Stimulated activated CD4-positive, alpha-beta T cell treated with anti-CD3 and anti-CD28 coated beads, Interleukin-4, amount 100 ng/mL, for 4 hours (primary cell): ENCODE measurements at places on chromosomes 5 and 9.

DNA sequence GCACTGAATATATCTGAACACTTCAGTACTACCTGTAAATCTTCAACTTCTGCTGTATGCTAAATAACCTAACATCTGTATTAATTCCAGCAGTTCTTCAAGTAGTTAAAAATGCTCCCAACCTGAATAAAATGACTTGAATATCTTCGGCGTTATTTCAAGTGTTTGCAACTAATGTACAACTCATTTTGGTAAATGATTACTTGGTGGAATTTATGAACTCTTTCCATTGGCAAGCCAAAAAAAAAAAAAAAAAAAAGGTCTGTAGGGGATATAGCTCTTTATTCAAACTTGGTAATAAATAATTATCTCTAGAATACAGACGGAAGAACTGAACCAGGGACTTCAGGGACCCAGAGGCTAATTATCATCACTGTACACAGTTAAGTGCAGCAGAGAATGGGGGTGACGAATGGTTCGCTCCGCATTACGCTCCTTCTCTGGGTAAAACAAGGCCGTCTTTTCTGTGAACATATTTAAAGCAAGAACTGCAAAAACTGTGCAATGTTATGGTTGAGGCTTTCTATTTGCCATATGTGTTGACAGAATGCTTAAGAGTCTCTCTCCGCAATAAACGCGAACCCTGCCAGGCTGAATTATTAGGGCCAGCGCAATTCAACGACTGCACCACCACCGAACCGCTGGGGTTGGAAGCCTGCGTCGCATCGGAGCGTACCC, 1.9 kb upstream of the ERBIN start:
- no peak for DNase-seq

GRCh38 chr5:175847503-175847902, 23.9 kb upstream of the CPLX2 start:
- DNase-seq, result no peak

DNA sequence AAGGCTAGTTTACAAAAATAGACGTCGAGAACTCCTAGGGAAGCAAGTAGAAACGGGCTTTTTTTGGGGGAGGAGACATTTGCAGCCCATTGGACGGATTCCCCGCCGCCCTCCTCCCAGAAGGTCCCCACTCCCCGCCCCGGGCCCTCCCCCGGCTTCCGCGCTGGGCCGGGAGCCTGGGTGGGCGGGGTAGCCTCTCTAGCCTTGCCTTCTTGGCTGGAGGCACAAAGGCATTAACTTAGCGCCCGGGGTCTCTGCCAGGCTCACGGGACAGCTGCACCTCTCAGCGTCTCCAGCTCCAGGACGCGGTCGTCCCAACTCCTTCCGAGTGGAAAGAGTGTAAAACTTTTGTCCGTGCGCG, at the start of gene DMRTA1:
TSS of gene DMRTA1 (plus strand) at position 236 of the 361 bp plus-strand sequence. CDS start 242 bp downstream, outside the sequence.
- DNase-seq, result peak; percentile 12

GRCh38 chr9:31334837-31335528, 1049.5 kb upstream of the ACO1 start:
- DNase-seq, result no peak

- no peak for DNase-seq
Observed at GRCh38 chr9:125329978-125330377, 68.4 kb downstream of the GAPVD1 start.

DNA sequence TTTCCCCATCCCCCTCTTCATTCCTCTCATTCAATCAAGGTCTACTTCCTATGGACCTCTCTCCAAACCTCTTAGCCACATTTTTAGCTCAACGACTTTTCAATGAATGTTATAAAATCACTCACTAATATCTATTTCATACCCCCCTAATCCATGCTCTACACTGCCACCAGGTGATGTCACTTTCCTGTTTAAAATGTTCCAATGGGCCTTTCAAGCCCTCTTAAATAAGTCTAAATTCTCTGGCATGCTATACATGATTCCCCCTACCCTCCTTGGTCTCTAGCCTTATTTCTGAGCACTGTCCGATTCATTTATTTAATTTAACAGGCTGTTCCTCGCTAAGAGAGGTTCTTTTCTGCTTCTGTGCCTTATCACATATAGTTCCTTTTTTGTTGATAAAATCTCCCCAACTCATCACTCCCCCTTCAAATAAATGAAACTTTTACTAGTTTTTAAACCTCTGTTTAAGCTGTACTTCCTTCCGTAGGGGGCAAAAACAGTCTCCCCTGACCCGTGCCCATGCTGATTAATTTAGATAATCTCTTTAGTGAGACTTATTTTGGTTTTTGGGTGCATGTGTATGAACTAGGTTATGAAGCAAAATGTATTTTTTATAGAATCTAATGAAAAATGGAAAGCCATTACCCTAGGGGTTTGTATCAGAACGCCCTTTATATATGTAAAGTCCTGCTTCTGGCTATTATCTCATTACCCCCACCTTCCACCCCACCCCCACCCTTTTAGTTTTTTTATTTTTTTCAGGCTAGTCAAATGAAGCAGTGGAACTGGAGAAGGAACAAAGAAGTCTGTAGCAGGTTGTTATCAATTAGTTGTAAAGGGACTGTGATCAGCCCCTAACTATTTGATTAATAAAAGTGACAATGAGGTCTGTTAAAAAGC, 9.0 kb downstream of the ABHD17B start:
- DNase-seq, result no peak

- no peak for DNase-seq
Observed at GRCh38 chr5:64315778-64316177, 150.1 kb downstream of the RNF180 start.

DNA sequence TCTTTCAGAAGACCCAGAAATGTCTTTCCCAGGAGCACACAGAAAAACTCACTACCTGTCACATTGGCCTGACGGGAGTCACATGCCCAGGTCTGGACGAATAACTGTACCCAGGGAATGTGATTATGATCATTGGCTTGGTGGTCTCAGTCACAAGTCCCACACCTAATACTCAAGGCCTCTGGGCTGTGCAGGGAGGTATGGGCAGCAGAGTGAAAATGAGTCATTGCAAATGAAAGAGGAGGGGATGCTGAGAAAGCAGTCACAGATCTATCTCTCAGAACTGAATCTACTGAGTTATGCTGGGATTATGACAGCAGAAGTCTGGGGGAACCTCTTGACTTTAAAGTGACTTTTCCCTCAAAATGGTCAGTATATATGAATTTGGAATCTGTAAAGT, 36.9 kb downstream of the SGCD start:
- no peak for DNase-seq

GRCh38 chr9:131120620-131121228, 4.7 kb upstream of the NUP214 start:
- no peak for DNase-seq

DNA sequence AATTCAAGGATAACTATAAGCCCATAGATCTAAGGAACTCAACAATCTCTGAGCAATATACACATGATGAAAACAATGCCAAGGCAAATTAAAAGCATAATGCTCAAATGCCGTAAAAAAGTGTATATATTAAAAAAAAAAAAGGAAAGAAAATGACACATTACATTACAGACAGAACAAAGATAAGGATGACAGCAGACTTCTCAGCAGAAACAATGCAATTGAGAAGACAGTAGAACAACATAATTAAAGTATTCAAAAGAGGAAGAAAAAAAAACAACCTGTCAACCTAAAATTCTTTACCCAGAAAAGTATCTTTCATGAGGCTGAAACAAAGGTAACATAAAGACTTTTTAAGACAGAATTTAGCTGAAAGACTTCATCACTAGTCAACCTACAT, 591.7 kb downstream of the ZNF608 start:
- no peak for DNase-seq

DNA sequence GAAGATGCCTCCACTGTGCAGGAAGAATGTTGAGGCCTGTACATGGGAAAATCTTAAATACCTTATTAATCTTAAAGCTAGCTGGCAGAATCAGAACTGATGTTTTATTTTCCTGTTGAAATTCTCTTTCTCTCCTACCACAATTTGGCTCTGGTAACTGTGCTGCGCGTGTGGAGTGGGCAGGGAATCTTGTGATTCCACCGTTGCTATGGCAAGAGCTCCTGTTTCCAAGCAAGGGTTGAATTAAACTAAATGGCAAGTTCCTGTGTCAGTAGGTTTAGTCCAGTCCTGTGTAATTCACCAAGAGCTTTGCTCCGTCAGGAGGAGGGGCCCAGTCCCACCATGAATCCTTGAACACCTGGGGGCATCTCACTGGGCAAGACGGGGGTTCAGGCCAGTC, 36.4 kb downstream of the NXNL2 start:
- DNase-seq, result no peak

DNA sequence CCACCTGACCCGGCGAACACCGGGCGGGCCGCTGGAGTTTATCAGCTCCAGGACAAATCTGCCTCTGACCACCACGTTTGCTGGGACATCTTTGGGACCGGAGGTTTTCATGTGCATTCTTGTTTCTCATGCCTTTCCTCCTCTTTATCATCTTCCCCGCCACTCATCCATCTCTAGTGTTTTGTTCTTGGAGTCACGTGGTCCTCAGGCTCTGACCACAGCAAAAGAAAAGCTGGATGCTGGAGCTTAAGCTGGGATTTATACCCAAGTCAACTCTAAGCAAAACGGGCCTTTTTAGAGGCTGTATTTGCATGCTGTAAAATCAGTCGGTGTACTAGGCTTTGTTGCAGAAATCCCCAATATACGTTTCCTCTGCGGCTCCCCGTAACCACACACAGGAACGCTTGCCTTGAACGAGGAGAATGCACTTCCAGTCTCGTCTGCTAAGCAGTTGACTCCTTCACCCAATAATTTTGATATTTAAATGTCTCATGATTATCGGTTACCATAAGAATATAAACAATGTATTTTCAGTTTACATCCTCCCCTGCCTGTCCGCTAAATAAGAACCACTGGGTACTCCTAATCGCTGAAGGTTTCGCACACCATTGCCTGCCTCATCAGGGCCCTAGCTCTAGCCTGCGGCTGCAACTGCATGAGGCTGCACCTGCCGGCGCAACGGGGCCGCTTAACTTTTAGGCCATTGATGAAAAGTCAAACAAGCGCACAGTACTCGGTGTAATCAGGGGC, 560 bp upstream of the NDUFS6 start:
- DNase-seq, result no peak

DNA sequence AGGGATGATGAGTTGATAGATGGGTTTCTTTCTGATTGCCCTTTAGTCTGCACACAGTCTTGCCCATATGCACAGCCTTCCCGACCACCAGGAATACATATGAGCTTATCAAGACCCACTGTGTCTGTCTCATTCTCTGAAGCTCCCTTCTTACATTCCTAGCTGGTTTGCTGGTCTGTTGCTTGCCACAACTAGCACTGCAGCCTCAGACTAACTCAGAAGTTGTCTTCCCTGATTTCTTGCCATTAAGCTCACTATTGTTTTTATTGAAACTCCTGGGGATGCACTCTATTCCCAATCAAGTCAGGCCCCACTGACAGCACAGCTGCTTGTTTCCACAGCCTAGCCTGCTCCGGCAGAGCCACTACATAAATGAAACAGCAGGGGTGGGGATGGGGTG, 97.5 kb downstream of the SAXO1 start:
- no peak for DNase-seq

GRCh38 chr5:1502046-1502736, 21.6 kb downstream of the LPCAT1 start:
- no peak for DNase-seq

- DNase-seq, result no peak
Observed at GRCh38 chr9:21558079-21558478, 76.0 kb upstream of the IFNE start.

DNA sequence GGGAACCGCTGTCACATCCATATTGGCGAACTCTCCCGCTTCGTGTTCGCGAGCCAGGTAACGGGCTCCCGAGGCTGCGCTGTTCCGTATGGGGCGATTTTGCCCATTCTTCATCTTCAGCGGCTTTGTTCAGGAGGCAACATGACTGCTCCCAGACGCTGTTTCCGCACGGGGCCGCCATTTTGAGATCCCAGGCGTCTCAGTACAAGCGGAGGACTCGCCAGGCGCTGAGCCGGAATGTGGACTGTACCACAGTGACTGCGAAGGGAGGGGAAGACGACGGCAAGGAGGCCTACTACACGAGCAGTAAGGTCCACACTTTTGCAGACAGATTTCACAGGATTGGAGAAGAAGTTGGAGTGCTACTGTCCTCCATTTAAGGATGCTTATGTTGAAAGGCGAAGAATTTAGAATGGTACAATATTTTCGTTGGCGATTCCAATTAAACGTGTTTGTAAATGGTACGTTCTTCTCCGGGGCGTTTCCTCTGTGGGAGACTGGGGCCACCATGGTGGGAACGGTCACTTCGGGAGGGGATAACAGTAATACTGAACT, 41.6 kb upstream of the ZNF300 start:
- DNase-seq, result no peak

- no peak for DNase-seq
Observed at GRCh38 chr5:114858665-114859437, 310.9 kb downstream of the TRIM36 start.

DNA sequence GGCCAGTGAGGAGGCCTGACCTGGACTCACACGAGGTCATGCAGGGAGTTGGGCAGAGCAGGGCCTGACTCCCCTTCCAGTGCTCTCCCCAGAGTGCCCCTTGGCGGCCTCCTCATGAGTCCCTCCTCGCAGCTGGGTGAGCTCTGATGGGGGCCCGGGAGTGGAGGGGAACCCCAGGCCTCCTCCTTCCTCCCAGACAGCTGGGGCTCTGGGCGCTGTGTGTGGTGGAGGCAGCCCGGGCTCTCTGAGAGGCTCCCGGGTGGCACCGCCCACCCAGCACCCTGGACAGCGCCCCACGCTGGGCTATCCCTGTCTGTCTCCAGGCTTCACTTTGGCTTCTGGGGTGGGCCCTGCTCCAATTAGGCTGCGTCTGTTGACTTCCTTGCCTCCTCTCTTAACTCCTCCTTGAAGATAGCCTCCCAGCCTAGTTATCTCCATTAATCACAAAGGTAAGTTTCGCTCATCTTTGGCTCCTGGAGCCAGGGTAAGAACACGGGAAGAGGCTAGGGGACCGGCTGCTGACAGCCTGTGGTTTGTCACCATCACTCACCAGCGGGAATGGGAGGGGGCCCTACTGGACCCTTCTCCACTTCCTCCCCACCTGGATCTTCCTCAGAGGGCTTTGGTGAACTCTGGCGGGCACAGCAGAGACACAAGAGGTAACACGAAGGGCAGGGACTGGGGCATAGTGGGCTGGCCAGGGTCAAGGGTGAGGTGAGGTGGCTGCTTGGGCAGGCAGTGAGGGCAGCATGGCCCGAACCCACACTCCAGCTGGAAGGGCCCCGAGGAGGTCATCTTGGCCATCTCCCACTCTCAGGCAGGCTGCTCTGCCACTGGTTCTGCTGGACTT, 13.1 kb downstream of the PSD2 start:
- DNase-seq, result no peak

DNA sequence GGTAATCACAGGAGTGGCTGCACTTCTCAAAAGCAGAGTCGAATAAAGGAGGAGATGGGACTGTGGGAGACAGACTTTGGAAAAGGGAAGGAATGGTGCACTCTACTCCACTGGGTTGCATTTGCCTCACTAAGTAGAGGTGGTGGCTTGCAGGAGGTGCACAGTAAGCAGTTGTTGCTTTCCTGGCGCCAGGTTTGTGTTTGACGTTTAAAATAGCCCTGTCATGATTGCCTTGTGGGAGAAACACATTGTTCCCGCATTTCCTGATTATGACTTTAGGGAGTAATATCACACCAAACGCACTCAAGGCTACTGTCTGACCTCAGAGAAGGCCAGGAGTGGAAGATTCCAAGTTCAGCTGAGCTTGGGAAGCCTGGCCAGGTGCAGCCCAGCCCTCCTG, 36.7 kb downstream of the DMRT1 start:
- no peak for DNase-seq

GRCh38 chr5:58753446-58753845, 170.6 kb downstream of the RAB3C start:
- no peak for DNase-seq

- no peak for DNase-seq
Observed at GRCh38 chr5:76283670-76284069, 119.4 kb upstream of the IQGAP2 start.

GRCh38 chr5:110104060-110104725, 414.5 kb downstream of the MAN2A1 start:
- no peak for DNase-seq
